COR-L47 (cell line): ENCODE measurements at places on chromosomes 1 and 21.

DNA sequence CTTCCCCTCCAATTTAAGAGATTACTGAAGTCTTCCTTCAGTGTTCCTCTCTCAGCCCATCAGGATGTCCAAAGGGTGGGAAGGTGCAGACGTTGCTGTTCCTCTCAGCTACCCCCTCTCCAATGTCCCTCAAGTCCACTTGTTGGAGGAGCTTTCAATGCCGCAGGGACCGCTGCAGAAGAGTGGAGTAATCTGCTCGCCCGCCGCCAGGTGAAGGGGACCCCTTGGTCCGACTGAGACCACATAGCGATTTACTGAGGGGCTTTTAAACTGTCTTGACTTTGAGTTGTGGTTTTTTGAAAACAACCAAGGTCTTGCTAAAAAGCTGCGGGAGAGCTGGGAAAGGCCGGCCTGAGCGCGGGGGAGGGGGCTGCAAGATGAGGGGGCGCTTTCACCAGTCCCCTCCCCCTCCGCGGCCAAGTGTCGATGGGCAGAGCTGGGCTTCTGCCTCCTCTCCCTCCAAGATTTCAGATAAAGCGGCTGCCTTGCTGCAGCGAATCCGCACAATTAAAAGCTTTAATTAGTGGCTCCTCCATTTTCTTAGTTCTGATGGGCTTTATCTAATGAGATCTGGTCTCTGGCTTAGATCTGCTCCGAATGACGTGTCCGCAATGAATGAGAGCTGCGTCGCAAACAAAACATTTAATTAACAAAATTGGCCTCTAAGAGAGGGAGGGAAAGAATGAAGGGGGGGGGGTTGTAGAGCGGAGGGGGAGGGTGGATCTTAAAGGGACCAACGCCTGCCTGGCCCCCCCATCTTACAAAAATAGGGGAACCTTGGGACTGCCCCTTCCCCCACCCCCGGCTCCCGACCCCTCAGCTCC lies 5.9 kb downstream of the LMO4 start:
- peak; percentile 70 for DNase-seq

DNA sequence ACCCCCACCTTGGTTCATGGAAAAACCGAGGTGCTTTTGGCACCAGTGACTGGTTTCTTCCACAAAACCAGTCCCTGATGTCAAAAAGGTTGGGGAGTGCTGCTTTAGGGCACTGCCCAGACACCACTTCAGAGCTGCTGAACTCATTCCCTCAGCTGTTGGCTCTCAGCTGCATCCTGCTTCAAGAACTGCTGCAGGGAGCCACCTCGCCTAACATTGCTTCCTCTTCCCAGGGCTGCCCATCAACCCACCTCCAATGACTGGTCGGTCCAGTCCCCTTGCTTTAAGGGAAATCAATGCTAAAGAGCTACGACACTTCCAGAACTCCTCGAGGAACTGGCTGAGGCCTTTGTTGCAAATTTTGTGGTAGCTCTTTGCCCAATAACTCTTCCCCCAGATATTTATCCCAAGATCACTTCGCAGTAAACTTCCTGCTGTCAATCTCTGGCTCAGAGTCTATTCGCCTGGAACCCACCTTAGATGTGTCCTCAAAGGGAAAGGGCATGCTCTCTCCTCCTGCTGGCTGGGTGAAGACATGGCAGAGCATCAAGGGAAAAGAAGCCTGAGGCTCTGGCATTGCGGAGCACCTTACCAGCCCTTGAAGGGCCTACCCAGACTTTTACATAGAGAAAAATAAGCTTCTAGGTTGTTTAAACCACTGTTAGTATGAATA lies 29.0 kb downstream of the C1orf52 start:
- no peak for DNase-seq

- DNase-seq, result no peak
Observed at GRCh38 chr1:245332085-245332484, 177.3 kb downstream of the KIF26B start.

- DNase-seq, result no peak
Observed at GRCh38 chr1:153374071-153374470, 1.4 kb downstream of the S100A12 start.

DNA sequence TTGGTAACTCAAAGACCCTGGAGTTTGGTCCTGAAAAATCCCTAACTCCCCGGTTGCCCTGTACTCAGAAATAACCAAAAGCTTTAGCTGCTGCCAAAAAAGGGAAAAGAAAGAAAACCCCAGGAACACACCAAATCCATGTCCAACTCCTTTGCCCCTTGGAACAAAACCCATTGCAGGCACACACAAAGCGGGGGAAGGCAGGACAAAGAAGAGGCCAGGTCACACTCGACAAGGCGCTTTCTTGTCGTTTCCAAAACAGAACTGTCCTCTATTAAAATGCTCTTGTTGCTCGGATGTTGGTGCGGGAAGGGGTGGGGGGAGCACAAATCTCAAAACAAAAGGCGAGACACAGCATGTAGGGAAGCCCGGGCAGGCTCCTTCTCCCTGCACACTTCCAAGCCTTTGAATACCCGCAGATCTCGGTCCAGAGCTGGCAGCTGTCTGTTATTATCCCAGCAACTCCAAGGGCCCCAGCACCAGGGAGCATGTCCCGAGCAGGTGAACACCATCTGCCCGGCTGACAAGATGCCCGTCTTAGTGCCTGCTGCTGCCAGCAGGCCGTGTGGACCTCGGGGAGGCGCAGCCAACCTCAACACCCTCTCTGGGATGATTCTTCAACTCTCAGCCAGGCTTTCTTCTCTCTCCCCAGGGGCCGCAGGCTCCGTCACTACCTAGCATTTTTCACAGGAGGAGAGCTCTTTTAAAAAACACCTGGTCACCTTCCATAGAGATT lies 96.4 kb downstream of the SSBP3 start:
- peak; percentile 96 for DNase-seq

- DNase-seq, result no peak
Observed at GRCh38 chr1:232726048-232726779, 79.0 kb upstream of the MAP10 start.

GRCh38 chr1:115771847-115772457 lies 3.4 kb upstream of the CASQ2 start:
- DNase-seq, result peak; percentile 84

GRCh38 chr1:15525050-15526020 lies 1.3 kb upstream of the DNAJC16 start:
- DNase-seq, result no peak

GRCh38 chr1:116498789-116499628 lies 71.8 kb downstream of the CD58 start:
- peak; percentile 58 for DNase-seq

DNA sequence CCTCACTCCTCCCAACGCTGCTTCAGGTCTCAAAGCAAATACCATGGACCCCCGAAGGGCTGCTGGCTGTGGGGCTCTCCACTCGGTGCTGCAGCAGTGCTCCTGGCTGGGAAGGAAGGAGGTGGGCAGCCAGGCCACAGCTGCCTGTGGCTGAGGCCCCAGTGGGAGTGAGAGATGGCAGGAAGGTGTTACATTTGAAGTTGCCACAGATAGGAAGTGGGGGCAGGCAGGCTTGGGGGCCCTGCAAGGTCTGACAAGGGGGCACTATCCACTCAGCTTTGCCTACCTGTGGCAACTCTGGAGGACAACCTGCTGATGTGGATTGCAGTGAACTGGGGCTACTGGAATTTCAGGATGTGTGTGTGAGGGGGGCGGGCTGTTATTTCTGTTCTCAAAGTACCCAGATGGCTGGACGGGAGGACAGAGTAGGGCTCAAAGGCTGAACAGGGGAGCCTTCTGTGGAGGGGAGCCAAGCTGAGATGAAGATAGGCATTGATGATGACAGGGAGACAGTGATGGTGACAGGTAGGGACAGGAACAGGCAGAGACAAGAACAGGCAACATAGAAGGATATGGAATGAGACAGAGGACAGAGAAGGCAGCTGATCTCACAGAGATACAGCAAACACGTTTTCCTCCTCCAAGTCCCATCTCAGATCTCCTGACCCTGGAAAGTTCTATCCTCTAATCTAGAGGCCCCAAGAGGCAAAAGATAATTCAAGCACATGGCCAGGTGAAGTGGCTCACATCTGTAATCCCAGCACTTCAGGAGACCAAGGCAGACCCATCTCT lies 1.8 kb downstream of the ZNF683 start:
- DNase-seq, result no peak

GRCh38 chr1:18823438-18823837 lies 36.0 kb downstream of the TAS1R2 start:
- DNase-seq, result no peak

DNA sequence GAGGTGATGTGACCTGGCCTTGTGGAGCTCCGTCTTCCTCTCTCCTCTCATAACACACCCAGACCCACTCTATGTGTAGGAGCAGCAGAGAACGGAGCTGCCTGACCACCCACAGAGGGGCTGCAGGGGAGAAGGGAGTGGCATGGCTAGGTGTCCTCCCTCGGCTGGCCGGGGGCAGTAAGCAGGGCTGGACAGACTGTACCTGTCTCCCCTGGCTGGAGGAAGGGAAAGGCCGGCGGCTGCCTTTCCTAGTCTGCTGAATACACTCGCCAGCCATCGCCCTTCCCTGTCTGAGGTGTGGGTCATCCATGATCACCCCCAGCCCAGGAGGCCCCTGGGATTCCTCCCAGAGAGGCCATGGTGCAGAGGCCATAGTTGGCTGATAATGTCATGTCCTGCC lies 187.2 kb upstream of the AJAP1 start:
- DNase-seq, result no peak

DNA sequence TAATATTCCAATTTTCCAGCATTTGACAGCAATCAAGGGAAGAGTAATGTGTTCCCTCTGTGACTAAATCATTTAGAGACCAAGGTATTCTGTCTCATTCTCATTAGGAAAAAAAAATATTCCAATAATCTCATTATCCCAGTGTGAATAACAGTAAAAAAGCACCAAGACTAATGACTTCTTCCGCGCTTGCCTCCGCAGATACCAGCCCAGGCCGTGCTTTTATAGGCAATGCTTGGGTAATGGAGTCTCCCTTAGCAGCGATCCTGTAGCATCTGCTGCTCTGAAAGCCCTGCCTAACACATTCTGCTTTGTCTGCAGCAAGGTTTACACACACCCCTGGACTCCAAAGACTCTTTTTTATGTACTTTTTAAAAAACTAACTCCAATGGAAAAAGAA lies 470.0 kb upstream of the CAMK1G start:
- no peak for DNase-seq

GRCh38 chr1:33032126-33032869 lies 4.4 kb downstream of the AK2 start:
- DNase-seq, result no peak

DNA sequence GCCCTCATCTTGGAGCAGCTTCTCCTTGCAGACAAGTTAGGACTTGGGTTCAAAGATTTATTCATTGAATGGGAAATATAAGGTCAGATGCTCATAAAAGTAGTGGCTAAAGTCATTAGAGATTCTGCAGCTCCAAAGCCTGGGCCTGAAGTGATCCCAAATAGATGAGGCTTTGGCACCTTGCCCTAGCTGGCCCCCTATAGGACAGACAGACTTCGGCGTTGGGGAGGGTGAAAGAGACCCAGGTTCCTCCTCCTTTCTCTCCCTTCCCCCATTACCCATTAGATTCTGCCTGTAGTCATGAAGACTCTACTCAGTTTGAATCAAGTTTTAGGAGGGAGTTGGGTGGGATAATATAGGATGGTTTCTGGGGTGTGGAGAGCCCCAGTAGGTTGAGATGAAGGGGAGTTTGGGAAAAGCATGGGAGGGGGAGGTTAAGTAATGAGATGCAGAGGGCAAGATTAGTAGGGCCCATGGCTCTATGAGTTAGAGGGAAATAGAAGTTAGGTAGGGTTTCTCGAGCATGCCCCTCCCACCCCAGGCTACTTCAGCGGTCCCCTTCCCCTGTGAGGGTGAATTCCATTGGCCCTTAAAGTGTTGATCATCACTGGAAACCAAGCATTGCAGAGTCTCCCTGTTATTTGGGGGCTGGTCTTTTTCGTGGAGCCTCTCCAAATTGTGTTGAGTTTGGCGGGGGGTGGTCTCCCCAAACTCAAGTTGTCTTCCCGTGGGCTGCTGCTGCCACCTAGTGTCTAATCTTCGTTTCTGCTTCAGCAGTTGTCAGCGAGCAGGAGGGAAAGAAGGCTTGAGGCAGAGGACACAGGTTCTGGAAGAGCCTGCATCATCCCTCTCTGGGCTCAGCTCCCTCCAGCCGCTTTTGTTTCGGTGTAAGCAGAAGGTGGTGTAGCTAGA lies 2.1 kb upstream of the AHDC1 start:
- peak; percentile 72 for DNase-seq

DNA sequence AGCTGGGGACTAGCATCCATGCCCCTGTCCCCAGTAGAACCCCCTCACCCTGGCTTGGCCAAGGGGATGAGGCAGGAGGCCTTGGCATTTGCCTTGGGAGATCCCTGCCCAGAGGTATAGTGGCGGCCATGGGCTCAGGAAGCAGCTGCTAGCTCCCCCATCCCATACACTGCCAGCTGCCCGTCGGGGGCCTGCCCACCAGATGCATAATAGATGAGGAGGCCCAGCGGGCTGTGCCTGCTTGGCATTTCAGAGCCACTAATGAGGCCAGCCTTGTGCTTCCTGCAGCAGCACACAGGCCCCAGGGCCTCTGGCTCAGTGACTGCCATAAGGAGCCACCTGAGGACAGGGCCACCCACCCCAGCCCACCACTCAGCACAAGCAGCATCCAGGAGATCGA lies 23.6 kb downstream of the RAP1GAP start:
- peak; percentile 60 for DNase-seq

DNA sequence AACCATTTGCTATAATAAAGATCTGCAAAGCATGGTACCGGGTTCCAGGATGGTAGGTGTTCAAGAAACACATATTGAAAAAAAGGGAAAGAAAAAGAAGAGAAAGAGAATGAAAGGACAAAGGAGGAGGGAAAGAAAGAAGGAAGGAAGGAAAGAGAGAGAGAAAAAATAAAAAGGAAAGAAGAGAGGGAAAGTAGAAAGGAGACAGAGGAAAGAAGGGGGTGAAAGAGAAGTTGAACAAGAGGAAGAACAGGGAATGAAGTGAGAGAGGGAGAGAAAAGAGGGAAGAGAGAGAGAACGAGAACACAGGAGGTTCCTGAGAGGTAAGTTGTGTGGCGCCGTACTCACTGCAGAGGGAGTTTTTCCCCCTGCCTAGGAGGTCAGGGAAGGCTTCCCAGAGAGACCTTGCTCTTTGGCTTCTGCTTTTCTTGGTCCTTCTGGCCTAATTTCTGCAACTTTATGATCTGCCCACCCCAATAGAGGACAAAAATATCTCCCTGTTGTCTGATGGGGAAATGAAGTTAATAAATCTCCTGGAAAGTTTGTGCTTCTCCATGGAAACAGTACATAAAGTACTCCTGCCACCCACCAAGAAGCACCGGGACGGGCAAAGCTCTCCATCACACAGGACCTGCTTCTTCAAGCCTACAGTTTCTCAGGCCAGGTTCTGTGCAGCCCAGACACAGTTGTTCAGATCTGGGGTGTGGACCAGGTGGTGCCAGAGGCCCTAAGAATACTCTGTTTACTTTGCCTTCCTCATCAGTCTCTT lies 124.8 kb downstream of the ROR1 start:
- DNase-seq, result no peak

DNA sequence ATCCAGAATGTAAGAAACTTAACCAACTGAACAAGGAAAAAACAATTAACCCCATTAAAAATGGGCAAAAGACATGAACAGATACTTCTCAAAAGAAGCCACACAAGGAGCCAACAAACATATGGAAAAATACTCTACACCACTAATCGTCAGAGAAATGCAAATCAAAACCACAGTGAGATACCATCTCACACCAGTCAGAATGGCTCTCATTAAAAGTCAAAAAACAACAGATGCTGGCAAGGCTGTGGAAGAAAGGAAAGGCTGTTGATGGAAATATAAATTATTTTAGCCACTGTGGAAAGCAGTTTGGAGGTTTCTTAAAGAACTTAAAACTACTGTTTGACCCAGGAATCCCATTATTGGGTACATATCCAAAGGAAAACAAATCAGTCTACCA lies 51.2 kb downstream of the RGS4 start:
- DNase-seq, result no peak
